Fibroblast of villous mesenchyme (primary cell): ENCODE measurements at places on chromosomes 6 and 20.

DNA sequence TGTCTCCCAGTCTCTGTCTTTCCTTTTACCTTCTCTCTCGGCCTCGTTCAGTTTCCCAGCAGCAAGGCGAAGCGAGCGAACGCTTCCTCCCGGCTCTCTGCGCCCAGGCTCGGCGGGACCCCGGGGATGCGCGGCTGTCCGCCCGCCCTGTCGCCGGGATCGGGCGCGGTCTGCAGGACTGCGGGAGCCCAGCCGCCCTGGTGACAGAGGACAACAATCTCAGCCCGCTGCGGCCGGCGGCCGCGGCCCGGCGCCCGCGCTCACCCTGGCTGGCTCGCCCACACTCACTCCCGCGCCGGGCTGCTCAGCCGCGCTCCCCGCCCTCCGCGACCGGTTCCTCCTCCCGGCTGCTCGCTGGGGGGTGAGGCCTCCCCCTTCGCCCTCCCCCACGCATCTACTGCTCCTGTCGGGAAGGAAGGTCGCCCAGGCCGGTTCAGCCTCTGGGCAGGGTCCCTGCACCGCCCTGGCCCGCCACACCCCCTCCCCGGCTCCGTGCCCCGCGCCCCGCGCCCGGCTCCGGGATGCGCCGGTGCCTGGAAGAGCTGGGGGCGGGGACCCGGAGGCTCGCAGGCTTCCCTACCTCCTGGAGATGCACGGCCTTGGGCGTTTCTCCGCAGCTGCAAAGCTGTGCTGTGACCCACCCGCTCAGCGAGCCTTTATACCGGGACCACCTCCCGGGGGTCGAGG is 410 bp downstream of the SYNE1 start:
- DNase-seq = no peak

- DNase-seq = no peak
Measured at GRCh38 chr6:160347259-160348222, 637 bp upstream of the SLC22A3 start.

- no peak for DNase-seq
Measured at GRCh38 chr20:11700831-11701230, 216.9 kb upstream of the BTBD3 start.

DNA sequence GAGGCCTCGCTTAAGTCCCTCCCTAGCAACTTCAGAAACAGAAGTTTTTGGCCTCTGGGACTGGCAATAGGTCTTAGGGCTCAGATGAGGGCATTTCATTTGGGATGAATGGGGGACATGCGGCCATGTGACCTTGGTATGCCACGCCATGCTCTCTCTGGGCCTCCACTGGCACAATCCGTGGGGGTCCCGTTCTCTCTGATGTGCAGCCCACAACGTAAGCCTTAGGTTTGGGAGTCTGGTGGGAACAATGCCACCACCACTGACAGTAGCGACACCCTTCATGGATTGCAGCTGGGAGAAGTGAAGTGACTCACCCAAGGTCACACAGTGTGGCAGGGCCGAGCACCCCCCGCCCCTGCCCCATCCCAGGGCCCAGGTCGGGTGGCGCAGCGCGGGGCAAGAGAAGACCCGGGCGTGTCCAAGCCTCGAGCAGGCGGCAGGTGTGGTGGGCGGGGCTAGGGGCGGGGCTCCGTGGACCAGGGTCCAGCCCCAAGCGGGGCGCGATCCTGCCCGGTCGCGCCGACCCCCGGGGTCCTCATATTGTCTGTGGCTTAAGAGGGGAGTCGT is 864 bp upstream of the CEBPB start:
- no peak for DNase-seq

DNA sequence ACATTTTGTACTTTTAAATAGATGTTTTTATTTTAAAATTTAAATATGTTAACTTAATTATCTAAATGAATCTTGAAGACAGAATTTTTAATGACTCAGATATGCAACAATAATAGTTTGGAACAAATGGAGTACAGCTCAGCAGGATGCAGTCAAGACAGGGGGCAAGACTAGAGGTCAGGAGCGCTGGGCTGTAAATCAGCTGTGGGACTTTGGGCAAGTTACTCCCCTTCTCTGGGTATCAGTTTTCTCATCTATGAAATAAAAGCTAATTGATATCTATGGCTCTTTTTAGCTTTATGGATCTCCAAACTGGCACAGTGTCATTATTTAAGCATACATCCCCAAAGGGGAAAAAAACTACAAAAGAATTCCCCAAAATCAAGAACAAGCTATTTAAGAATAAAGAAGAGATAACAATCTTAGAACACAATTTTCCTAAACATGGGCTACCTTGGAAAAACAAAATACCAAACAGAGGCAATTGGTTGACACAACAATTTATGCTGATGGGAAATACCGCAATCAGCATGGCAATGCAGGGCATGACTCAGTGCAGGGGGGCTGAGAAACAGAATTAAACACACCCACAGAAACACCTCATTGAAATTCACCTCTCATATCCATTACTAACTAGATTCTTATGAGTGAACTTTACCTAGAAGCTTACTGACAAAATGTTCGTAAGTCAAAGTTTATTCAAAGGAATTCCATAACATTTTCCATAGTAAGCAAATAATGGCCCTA is 188.2 kb downstream of the SIM1 start:
- DNase-seq = no peak

DNA sequence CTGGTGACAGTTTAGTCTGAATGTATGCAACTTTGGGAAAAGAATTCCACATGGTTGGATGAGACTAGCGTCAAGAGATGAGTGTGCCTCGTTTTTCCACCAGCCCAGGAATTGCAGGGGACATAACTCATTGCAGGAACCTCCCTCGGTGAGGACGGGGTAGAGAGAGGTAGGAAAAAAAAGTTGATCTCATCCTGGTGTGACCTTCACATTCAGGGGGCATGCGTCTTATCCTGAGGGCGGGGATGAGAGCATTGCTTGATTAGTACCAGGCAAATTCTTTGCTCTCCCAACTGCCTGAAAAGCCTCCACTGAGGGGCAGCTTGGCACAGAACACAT is 11.8 kb downstream of the TLDC2 start:
- no peak for DNase-seq

GRCh38 chr6:84035484-84035883 is 1.9 kb downstream of the MRAP2 start:
- DNase-seq = no peak
